ENCODE measurements at places on chromosomes 13 and 19.

DNA sequence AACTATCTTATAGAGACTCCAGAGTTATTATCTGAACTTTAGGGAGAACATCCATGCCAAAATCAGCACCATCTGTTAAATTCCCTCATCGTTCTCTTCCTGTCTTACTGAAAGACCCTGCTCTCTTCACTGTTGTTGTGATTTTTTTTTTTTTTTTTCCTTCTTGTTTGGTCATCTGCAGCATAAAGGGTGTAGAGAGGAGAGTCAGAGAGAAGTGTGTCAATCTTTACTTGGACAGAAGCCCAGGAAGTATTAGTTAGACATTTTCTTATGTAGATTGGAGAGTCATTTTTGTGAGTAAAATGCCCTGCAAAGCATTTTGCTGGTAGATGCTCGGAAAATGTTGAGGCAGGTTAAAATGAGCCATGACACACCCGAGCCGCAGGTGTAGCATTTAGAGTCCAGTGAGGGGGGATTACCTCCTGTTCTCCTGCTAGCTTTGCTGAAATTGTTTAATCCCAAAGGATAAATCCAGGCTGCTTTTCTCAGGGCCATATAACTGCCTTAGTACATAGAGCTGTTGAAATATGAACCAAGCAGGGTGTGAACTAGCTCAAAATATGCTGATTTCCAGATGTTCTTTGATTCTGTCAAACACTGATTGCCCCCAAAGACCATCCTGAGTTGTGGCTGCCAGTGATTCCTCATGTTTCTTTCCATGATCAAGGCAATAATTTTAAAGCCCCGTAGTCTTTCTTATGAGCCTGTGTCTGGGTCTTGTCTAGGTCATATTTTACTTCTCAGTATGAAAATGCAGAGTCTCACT lies 143.5 kb downstream of the DCT start:
- DNase-seq = no peak

GRCh38 chr13:20033486-20033885 lies 75.0 kb downstream of the ZMYM2 start:
- DNase-seq = no peak

GRCh38 chr13:22903925-22904324 lies 276.9 kb upstream of the SGCG start:
- DNase-seq = no peak

DNA sequence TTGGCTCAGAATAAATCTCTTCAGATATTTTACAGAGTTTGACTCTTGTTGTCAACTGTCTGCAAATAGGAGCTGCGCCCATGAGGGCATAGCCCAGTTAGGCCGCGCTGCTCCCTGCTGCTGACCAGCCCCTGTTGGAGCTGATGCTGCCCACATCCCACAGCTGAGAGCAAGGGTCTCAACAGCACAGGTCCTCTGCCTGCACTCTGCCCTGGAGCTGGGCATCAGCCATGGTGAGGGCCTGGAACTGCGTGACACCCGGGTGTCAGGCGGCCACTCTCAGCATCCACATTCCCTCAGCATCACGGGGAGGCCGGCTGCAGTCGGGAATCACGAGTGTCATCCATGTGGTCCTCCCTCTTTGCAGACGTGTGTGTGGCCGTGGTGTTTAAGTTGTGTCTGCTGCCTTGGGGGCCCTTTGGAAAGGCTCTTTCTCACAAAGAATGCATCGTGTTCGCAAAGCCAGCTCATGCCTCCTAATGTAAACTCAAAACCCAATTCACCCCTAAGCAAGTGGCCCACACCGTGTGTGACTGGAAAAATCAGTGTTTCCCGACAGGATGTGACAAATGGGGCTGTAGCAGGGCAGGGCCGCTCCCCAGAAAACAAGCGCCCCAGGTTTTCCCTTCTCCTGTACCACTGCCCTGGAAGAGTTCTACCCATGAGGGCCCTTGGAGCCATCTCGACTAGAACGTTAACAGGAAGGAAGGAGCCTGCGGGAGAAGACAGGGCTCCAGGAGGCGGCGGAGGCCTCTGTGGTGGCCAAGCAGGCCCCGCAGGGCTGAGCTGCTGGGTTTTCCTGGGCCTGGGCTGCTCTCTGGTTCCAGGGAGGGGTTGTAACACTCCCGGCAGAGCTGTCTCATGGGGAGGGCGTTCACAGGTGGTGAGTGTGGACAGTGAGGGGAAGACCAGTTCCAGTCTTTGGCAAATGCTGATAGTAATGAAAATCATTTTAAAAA lies 20.3 kb downstream of the ATP11A start:
- no peak for DNase-seq

- no peak for DNase-seq
Observed at GRCh38 chr19:34181111-34181864, 9.0 kb downstream of the LSM14A start.

DNA sequence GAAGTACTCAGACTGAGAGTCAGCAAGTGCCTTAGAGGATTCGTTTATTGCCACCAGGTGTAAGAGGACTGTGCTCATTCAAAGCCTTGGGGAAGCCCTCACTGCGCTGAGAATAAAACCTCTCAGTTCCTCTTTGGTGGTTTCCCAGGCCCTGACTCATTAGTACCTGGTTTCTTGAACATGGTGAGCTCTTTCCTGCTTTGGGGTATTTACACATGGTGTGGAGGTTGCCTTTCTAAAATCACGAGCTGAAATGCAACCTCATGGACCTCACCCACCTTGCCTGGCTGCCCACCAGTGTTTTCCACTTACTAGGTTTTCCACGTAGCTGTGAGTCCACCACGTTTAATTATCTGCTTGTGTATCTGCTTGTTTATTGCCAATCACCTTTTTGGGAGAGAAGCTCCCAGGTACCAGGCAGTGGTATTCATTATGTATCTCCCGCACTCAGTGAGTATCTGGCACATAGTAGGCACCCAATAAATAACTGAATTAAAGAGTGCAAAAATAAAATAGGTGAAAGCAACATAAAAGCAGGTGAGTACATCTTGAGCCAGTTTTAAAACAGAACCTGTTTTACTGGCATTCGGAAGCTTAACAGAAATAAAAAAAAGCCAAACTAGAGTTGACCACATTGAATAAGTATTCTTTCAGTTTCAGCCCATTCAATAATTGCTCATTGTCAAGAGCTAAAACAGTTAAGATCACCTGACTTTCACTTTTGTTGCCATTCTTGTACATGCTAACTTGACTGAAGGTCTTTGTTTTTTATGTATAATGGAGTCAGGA lies 533.0 kb downstream of the MYO16 start:
- peak; percentile 13 for DNase-seq

DNA sequence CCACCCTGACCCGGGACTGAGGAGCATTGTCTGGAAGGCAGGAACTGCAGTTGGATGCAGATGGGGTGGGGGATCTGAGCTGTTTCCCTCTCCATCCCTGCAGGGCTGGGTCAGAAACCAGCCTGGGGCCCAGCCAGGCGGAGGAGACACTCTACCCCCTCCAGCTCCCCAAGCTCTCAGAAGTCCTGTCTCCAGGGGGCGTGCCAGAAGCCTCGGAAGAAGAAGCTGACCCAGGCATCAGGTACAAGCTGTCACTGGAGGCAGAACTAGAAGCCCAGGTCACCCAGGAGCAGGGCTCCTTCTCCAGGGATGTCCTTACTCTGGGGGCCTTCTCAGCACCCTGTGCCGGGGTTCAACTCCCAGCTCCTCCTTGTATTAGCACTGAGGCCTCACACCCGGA lies 15.5 kb downstream of the SIX5 start:
- DNase-seq = no peak

- no peak for DNase-seq
Observed at GRCh38 chr13:49733181-49733951, 42.1 kb upstream of the EBPL start.

DNA sequence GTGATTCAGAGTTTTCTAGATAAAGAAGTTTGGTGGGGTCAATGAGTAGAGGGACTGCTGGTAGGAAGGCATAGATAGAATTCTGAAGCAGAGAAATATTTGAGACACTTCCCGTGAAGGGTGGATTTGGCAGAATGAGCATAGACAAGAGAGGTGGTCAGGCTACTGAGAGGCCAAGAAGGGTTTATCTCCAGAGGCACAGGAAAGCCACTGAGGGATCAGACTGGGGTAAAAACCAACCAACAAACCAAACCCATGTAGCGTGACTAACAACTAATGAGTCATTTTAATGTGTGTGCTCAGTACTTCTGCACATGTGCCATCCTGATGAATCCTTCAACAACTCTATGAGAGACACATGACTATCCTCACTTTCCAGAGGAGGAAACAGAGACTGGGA lies 60.0 kb upstream of the SERP2 start:
- DNase-seq = no peak

DNA sequence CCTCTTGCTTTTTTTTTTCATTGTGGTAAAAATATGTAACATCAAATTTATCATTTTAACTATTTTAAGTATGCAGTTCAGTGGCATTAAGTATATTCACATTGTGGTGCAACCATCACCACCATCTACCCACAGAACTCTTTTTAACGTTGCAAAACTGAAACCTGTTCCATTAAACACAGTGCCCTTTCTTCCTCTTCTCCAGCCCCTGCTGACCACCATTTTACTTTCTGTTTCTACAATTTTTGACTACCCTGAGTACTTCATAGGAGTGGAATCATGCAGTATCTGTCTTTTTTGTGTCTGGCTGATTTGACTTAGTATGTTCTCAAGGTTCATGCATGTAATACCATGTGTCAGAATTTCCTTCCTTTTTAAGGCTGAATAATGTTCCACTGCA lies 153.1 kb downstream of the FGF9 start:
- DNase-seq = no peak

Data from CD4-positive, alpha-beta T cell treated with Interferon alpha-2 for 1 hour (primary cell).